RKO (cell line): ENCODE measurements at places on chromosomes 13 and 19.

GRCh38 chr13:77878190-77878589 is 40.4 kb downstream of the EDNRB start:
- no peak for DNase-seq

- DNase-seq = peak; percentile 75
These were observed 2.9 kb upstream of the FTL start for GRCh38 chr19:48962029-48962848.

- no peak for DNase-seq
These were observed 1.1 kb downstream of the TECR start for GRCh38 chr19:14530506-14530905.

- no peak for DNase-seq
These were observed 6.4 kb downstream of the NUDT15 start for GRCh38 chr13:48043789-48044503.

- DNase-seq = no peak
These were observed 61.9 kb downstream of the LHFPL6 start for GRCh38 chr13:39540929-39541605.

GRCh38 chr13:49840675-49841074 is 48.2 kb upstream of the KPNA3 start:
- DNase-seq = no peak
